Left renal cortex interstitium (tissue), 4 donors: ENCODE measurements at places on chromosomes 2 and 18. TPM values are rescaled to one million over a fixed set of nuclear protein-coding genes. Genes with fewer than 3 reads are reported as not detected.

RGPD4 gene
- not detected for polyA plus RNA-seq

TFPI gene
- polyA plus RNA-seq, result 46.8 TPM

- DNase-seq, result no peak
These were observed 41.8 kb downstream of the TTC32 start for GRCh38 chr2:19860022-19860421.

- DNase-seq, result no peak
These were observed 38.2 kb downstream of the CASP8 start for GRCh38 chr2:201298462-201299052.

DNA sequence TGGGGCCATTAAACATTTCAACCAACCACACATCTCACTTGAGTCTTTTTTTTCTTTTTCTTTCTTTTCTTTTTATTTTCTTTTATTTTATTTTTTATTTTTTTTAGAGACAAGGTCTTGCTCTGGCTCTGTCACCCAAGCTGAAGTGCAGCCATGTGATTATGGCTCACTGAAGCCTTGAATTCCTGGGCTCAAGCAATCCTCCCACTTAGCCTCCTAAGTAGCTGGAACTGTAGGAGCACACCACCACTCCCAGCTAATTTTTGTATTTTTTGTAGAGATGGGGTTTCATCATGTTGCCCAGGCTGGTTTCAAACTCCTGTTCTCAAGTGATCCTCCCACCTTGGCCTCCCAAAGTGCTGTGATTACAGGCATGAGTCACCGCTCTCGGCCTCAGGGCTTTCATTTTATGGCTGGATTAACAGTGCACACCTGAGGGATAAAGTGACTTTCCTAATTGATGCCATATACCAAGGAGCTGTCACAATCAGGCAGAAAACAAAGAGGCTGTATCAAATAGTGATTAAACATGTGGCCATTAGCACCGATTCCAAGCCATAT, 21.5 kb downstream of the KIAA2012 start:
- no peak for DNase-seq
